AG08395 (cell line): ENCODE measurements at places on chromosomes 6 and 20.

- DNase-seq = no peak
Observed at GRCh38 chr6:125053809-125054208, 91.6 kb downstream of the RNF217 start.

GRCh38 chr6:162068340-162068739 lies 659.2 kb downstream of the PRKN start:
- no peak for DNase-seq

DNA sequence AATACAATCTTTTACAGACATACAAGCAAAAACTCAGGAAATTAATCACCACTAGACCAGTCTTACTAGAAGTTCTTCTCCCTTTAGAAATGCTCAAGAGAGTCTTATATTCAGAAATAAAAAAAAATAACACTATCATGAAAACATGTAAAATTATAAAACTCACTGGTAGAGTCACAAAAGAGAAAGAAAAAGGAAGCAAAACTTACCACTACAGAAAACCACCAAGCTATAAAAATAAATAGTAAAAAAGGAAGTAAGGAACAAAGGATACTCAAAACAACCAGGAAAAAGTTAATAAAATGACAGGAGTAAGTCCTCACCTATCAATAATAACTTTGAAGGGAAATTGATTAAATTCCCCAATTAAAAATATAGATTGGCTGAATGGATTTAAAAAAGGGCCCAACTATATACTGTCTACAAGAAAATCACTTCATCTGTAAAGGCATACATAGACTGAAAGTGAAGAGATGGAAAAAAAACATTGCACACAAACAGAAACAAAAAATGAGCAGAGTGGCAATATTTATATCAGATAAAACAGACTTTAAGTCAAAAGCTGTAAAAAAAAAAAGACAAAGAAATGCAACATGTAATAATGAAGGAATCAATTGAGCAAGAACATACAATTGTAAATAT lies 489.5 kb downstream of the KIF16B start:
- no peak for DNase-seq

DNA sequence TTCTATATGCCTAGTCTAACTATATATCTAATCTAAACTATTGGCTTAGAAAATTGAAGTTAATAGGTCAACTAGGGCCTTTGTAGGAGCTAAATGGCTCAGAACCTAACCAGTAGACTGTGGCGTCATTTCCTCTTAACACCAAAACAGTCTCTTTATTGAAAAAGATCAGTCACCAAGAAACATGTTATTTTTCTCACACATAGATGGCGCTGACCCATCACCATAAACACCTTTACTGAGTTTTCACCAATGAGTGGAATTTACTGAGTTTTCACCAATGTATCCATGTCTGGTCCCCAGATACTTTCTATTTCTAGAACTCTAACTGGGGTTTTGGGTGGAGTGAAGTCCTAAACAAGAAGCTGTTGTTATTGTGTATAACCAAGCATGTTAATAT lies 636.0 kb downstream of the BCKDHB start:
- DNase-seq = peak; percentile 29

- DNase-seq = no peak
Observed at GRCh38 chr6:93886416-93886815, 467.1 kb upstream of the EPHA7 start.

GRCh38 chr6:18248698-18249097 lies 15.6 kb downstream of the DEK start:
- DNase-seq = no peak

- no peak for DNase-seq
Observed at GRCh38 chr6:112038756-112039430, 15.0 kb upstream of the CCN6 start.

DNA sequence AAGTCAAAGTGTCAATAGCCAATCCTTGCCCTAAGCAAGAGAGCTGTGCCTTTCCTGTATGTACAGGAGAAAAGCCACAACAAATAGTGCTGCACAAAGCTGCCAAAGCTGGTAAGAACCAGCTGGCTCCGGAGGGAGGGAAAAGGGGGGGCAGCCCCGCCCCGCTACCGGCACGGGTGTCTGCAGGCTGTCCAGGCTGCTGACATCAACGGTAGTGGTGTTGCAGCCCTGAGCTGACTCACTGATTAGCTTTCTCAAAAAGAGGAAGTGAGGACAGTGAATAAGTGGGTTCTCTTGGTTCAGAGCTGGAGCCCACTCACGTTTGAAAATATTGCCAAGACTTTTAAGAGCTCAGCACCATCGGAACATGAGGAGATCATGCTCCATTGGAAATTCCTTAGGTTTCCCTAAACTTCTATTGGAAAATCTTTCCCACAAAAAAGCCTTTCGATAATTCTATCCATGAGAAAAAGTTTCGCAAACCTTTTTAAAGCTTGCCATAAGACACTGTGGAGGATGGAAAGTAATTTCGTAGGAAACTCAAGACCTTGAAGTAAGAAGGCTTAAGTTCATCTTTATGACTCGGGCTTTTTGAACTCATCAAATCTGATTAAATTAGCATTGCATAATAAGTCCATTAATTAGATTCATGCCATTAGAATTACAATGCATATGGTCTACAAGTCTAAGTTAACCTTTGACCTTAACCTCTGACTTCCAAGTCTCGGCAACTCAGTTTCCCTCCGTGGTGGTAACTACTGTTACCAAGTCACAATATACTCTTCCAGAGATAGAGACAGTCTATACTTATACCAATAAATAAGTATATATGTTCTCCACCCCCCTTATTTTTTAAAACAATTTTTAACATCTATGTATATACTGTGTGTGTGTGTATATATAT lies 67.0 kb downstream of the TNFRSF21 start:
- DNase-seq = peak; percentile 87

DNA sequence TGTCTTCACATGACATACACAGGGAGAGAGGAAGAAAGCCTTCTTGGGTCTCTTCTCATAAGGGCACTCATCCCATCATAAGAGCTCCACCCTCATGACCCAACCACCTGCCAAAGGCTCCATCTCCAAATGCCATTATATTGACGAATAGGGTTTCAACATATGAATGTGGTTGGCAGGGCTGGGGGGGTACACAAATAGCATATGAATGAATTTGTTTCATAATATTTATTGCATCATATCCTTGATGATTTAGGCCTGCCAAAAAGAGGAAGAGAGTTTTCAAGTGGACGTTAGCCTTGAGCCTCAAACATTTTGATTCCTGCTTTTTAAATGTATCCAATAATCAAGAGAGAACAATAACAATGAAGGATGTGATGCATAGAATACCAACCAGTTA lies 26.2 kb upstream of the OPRM1 start:
- DNase-seq = no peak

DNA sequence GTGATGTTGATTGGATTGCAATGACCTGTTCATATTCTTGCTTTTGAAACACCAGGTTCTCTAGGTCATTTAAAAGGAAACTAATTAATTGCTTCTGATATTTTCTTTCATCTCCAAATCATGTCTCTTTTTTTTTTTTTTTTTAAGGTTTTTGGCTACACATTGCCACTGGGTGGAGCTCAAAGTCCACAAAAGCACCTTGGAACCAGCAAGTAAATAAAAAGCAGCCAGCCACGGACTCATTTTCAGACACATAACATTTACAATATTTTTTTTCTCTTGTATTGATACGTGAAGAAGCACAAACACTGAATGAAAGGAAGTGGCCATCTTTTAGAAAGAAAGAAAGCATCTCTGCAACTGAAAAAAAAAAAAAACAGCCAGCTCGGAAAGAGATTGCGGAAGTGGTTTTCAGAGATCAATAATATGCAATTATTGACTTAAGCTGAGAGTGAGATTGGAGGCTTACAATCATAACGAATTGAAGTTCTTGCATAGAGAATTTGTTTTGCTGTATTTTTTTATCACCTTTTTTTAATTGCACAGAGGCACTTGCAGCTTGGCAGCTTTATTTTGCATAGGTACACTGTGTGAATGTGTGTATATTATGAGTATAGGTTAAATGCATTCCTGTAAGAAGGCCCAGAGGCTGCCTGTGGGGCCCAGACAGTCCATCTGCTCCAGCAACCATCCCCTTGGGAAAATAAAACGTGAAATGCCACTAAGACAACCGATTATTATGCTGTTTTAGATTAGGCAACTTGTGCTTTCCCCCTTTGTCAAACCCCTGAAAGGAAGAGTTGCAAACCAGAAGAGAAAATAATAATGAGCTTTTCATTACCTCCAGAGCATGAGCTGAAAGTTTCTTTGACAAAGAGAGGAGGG lies 28.2 kb downstream of the CGA start:
- peak; percentile 44 for DNase-seq

GRCh38 chr6:148846778-148847761 lies 100.2 kb downstream of the UST start:
- no peak for DNase-seq

DNA sequence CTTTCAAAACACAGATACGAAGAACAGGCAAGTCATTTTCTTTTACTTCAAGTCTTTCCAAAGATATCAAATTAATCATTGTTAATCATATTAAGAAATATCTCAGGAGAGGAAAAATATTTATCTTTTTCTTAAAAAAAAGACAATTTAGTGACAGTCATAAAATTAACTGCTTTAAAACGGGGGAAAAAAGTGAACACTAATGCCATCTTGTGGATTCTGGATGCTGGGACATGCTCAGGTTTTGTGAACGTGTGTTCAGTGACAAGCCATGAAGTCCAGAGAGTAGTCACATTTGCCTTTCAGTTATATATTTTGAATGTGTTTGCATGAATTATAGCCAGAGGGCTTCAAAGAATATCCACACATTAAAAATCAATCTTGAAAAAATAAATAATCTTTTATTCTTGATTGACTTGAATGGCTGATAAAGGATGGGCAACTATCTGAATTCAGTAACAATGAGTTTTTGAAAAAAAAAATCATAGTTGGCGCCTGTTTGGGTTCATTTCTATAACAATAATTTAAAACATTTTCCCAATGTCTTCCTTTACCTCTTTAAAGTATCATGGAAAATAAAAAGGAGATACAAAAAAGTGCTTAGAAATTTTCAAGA lies 74.7 kb upstream of the NOX3 start:
- DNase-seq = peak; percentile 40

GRCh38 chr6:155155787-155156447 lies 107.9 kb upstream of the CLDN20 start:
- DNase-seq = no peak

GRCh38 chr6:97077380-97077779 lies 152.9 kb downstream of the KLHL32 start:
- DNase-seq = no peak

DNA sequence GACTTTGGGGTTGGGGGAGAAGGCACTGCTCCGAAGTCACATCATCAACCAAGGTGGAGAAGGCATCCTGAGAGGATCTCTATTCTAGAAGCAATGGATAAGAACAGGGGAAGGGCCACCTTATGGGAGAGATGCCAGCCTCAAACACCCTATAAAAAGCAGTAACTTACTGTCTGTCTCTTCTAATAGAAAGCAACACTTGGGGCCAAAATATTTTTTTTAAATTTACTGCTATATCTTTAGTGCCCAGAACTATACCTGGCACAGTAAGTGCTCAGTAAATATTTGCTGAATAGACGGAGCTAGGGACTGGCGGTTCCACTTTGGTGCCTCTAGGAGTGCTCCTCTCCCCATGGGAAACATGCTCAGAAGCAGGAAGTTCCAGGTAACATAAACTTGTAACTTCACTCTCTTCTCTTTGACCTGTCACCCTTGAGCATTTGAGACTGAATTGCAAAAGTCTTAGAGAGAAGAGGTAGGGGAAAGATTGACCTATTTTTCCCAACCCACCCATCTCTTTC lies 807 bp upstream of the OTOR start:
- no peak for DNase-seq
